Bronchial epithelial cell (primary cell): ENCODE measurements at places on chromosomes 13 and 19.

- DNase-seq: no peak
Observed at GRCh38 chr19:11861301-11861700, 12.8 kb downstream of the ZNF439 start.

DNA sequence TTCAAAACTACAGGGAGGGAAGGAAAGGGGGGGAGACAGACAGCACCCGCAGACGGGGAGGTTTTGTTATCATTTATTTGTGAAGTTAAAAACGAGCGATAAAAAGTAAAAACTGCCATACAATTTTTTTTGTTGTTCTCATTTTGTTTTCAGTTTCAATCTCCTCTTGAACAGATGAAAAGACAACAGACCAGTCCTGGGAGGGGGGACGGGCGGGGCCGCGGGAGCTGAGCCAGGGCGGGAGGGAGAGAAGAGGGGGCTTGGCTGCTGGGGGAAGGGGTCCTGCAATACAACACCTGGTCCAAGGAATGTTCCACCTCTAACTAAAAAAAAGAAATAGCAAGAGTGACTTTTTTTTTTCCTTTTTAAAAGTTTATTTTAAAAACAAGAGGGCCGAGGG is 11.3 kb downstream of the KHSRP start:
- DNase-seq: no peak

DNA sequence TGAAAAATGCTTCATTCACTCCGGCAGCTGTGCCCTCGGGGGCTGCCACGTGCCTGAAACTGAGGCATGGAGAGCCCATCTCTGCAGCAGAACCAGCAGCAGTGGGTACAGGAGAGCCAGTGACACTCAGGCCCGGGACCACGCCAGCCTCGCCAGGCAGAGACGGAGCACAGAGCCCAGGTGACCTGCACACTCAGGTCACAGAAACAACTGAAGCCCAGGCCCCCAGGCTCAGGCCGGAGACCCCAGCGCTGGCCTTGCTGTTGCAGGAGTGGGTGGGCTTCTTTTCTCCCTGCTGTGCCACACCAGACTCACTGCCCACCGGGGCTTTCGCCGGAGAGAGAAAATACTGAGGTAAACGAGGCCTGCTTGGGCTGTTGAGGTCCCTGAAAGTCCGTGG is 117.3 kb downstream of the SOX1 start:
- DNase-seq: no peak

- no peak for DNase-seq
Observed at GRCh38 chr13:97387890-97388289, 46.1 kb upstream of the RAP2A start.

DNA sequence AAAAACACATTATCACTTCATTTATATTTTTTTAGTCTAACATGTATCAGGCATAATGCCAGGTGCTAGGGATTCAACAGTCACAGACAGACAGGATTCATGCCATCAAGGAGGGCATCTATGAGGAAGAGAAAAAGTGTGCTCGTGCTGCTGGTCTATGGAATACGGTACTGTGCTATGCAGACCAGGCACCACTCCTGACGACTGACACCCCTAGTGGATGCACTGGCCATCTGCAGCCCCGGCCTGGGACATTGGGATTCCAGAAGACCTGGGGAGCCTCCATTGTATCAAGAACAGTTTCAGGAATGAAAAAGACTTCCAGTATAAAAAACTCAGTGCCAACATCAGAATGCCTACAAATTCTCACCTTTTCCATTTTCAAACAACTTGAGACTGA is 94.0 kb downstream of the KLF12 start:
- DNase-seq: peak; percentile 19

GRCh38 chr19:16330368-16330801 is 5.8 kb downstream of the KLF2 start:
- DNase-seq: peak; percentile 93

- no peak for DNase-seq
Observed at GRCh38 chr13:101565317-101565716, 112.8 kb downstream of the ITGBL1 start.

- no peak for DNase-seq
Observed at GRCh38 chr13:73109288-73109899, 50.6 kb downstream of the KLF5 start.

- no peak for DNase-seq
Observed at GRCh38 chr19:33287927-33288326, 14.4 kb downstream of the CEBPA start.

GRCh38 chr13:40236566-40237168 is 429.8 kb downstream of the FOXO1 start:
- no peak for DNase-seq

DNA sequence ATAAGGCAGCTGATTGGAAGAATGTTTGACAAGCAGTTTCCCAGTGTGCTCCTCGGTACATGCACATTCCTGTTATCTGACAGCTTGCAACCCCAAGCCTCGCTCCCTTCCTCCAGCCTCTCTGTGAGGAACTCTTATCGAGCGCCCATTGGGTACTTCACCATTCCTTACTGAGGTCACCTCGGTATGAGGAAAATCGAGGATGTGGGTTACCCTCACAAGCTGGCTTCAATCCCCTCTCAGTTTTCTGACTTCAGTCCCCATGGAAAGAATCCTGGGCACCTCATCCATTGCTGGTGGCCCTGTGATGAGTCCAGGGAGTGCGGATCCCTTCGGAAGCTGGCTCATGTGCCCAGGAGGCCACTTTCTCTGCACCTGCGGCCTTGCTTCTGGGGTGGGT is 17.3 kb downstream of the TEX29 start:
- no peak for DNase-seq

DNA sequence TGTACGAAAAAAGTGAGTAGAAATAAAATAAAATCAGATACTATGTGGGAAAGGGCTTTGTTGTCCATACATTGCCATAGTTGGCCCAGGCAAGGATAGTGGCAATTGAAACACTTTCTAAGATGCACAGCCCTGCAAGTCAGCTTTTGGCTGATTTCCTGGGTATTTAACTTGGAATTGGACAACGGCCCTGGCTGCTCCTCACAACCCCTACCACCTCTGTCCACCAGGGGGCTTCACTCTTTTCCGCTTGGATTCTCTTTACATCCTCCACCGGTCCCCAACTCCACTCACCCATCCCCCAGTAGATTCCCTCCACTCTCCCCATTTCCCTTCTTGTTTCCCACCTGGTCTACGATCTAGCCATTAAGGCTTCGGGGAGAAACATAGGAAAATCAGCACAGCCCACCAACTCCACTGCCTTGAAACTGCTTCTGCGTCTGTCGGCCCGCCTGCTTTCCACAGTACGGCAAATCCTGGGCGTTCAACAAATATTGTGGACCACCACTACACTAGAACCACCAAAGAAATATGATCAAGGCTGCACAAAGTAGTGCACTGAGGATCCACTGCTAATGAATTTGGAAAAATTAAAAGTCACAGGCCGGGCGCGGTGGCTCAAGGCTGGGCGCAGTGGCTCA is 48.6 kb upstream of the GTF3A start:
- DNase-seq: peak; percentile 31

DNA sequence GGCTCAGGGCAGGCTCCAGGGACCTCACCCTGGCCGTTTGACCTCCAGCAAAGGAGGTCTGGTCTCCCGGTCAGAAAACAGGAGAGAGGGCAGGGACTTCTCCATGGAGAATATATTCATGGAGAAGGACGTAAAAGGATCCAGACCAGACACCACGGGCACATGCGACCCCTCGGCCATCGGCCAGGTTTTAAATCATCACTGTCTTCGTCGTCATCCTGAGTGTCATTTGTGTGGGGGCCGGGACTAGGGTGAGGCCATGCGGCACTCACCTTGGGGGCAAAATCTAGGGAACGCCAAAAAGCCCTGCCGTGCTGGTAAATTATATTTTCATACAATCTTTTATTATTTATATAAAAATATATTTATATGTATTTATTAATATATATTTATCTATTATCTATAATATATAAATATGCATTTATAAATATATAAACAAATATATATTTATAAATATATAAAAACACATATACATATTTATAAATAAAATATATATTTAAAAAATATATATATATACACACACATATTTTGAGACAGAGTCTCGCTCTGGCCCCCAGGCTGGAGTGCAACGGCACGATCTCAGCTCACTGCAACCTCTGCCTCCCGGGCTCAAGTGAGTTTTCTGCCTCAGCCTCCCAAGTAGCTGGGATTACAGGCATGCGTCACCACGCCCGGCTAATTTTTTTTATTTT is 75.4 kb downstream of the GADD45B start:
- no peak for DNase-seq

GRCh38 chr13:43307221-43307920 is 284.0 kb downstream of the DNAJC15 start:
- no peak for DNase-seq

DNA sequence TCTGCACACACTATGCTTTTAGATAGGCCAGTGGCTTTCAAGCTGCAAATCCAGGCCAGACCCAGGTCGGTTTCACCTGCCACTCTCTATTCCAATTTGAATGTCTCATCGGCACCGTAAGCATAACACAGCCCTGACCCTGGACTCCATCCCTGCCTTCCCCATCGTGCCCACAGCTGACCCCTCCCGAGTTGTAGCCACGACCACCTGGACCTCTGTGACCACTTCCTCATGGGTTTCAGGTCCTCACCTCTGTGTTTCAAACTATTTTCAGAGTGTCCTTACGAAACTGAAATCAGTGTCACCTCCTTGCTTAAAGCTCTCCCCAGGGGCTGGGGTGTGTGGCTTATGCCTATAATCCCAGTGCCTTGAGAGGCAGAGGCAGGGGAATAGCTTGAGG is 9.0 kb upstream of the HSH2D start:
- no peak for DNase-seq

GRCh38 chr13:111519041-111519440 is 198.6 kb downstream of the TEX29 start:
- DNase-seq: no peak

GRCh38 chr13:102392481-102393209 is 9.2 kb downstream of the FGF14 start:
- peak; percentile 58 for DNase-seq

- DNase-seq: no peak
Observed at GRCh38 chr13:48178126-48178525, 54.9 kb upstream of the ITM2B start.

DNA sequence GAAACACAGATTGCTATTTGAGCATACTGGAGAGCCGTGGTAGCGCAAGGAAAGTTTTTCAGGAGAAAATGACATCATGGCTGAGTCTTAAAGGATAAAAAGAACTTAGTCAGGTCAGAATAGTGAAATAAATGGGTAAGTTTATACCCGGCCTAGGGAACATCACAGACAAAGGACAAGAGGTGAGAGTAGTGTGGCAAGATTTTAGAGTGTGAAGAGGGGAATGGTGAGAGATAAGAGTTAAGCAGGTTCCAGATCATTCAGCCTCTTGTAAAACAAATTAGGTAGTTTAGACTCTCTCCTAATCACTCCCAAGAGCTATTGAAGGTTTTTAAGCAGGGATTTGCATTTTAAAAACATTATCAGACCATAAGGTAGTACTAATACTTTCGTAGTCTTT is 116.0 kb upstream of the MAB21L1 start:
- DNase-seq: no peak

DNA sequence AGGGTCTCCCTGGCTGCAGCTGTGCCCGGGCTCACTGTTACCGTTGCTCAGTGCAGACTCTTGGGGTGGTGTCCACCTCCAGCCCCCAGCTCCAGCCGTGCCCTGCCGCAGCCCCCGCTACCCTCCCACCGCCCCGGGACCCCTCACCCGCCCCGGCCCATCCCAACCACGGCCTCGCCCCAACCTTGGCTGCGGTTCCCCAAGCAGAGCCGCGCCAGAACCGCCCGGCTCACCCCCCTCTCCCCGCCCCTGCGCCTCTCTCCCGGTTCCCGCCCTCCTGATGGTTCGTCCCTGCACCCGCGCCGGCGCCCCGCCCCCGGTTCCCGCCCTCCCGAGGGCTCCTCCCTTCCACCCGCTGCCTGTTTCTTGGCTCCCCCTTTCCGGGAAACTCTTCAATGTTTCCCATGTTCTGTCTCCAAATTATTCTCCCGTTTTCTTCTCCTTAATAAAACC is 40.3 kb downstream of the ANKRD10 start:
- DNase-seq: peak; percentile 36

DNA sequence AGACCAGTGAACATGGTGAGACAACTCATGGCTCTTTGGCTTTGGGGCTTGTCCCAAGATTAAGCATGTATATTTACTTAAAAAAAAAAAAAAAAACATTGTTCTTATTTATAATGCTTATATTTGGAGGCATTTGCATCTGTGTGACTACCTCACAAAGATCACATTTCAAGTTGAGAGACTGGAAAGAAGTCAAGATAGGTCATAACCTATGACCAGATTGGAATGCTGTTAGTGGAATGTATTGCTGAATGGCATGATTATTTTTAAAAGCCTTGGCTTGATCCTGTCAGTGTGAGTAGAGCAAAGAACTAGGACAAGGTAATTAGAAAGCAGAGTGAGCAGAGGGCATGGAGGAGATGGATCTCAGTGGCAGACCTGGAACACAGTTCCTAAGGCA is 214.6 kb downstream of the OXGR1 start:
- DNase-seq: no peak

- no peak for DNase-seq
Observed at GRCh38 chr13:93771227-93771626, 544.6 kb downstream of the GPC6 start.

- no peak for DNase-seq
Observed at GRCh38 chr19:21707065-21707464, 60.3 kb downstream of the ZNF100 start.

DNA sequence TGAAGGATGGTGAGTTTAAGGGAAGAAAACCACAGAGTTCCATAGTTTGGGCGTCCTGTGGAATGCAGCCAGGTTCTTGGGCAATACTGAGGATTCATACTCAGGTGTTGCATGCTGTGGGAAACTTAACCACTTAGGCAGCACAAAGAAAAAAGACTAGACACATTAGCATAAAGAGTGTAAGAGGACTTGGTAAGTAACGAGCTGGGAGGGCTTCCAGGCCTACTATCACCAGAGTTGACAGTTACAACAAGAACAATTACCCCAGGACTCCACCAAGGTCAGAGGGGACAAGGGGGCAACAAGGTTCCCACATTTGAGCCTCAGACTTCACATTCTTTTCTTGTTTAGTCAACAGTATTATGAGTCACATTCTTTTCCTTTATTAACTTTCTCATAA is 33.2 kb downstream of the KCTD12 start:
- peak; percentile 94 for DNase-seq

DNA sequence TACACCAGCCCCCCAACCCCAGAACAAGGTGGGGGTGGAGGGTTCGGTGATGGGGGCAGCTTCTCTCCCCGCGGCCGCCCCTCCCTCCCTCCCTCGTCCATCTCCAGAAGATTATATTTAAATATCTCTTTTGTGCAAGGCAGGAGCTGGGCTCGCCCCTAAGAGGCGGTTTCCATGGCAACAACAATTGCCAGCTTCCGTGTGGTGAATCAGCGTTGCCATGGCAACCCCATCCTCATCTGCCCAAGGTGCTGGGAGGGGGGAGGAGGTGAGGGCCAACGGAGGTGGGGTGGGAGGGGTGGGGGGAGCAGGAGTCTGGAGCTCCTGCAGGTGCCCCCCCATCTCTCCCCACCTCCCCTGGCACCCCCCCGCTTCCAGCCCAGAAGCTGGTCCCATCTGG is 46.4 kb downstream of the CELF5 start:
- DNase-seq: peak; percentile 15

GRCh38 chr13:98447881-98448641 is 128.8 kb downstream of the STK24 start:
- peak; percentile 20 for DNase-seq
